Fibroblast of skin of right biceps (primary cell): ENCODE measurements at places on chromosomes 6 and 20.
A peak's percentile ranks its signal among the peaks of the same experiment; 100 is the strongest.

- no peak for DNase-seq
Observed at GRCh38 chr20:59630526-59630925, 26.2 kb downstream of the PHACTR3 start.

DNA sequence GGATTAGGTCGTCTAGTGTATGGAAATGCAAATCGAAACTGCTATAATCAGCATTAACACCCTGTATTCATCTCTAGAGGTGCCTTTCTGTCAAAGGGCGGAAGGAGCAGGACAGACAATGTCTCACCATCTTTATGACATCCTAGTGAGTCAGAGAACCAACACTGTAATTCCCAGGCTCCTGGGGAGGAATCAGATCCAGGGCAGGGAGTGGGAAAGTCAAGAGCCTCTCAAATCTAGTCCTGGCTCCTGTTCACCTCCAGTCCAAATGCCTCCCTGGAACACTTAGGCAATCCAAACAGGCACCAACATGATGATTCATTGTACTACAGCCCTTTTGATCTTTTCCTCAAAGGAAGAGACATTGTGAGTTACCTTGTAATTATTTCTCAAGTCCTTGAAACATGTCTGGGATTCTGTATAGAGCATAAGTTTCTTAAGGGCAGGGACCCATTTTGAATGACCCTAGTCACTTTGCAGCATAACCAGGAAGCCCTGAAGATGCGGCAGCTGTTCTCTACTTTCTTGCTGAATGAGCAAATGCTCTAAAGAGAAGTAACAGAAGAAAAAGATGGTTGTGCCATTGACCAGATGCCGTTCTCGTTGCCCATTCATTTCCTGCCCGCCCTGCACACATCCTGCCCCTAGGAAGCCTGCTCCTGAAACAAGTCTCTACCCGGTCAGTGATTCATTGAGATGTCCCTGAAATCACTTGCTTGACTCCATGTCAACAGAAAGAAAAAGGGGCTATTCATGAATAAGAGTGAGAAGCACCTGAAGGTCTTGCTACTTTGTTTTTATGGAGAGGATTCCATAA is 112.8 kb upstream of the JARID2 start:
- DNase-seq, result peak; percentile 90

DNA sequence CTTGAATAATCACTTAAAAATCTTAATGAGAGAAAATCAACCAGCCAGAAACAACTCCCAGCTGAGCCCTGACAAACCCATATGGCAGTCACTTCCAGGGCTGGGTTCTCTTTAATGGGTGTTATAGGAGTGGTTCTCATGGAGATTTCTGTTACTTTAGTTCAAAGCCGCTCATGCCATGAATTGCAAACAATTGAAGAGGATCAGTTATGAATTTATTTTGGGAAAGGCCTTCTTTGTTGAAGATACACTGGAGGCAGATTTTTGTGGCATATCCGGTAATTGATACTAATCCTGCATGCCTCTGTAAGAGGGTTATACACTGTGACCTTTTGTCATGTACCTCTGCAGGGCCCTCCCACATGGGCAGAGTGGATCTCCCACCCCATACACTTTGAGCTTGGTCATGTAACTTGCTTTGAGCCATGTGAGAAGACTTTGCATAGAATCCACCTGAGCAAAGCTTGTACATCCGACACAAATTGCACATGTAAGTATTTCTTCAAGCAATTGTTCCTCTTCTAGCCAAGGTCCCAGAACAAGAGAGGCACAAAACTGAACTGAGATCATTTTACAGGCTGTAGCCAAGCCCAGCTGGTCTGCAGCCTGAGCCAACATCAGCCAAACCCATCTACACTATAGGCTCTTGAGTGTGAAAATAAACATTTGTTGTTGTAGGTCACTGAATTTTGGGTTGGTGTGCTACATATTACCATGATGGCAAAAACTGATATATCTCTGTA is 492.3 kb downstream of the PREX1 start:
- DNase-seq, result no peak

- DNase-seq, result no peak
Observed at GRCh38 chr20:2816583-2817340, 598 bp downstream of the TMEM239 start.

GRCh38 chr20:57322476-57322875 is 7.1 kb upstream of the SPO11 start:
- DNase-seq, result no peak

GRCh38 chr6:20266851-20267608 is 54.8 kb upstream of the MBOAT1 start:
- peak; percentile 3 for DNase-seq

- DNase-seq, result no peak
Observed at GRCh38 chr20:4667371-4667773, 54.3 kb upstream of the PRND start.

DNA sequence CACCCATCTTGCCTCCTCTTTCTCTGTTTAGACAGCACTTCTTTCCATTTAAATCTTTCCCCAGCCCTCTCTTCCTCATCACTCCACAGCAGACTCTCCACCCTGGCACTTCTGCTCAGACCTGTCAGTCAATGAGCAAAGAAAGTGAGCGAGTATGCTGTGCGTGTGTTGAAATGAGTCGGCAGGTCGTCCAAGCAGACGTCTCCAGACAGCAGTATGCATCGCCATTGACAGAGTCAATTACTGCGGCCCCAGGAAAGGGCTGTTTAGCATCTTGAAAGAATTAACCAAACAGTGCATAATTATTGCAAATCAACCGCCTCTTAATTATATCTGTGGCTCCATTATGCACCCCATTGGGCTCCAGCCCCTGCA is 54.8 kb upstream of the KCNG1 start:
- no peak for DNase-seq

- DNase-seq, result peak; percentile 18
Observed at GRCh38 chr20:34615477-34615876, 57.0 kb downstream of the MAP1LC3A start.

GRCh38 chr6:42429042-42429585 is 22.6 kb downstream of the TRERF1 start:
- DNase-seq, result no peak

DNA sequence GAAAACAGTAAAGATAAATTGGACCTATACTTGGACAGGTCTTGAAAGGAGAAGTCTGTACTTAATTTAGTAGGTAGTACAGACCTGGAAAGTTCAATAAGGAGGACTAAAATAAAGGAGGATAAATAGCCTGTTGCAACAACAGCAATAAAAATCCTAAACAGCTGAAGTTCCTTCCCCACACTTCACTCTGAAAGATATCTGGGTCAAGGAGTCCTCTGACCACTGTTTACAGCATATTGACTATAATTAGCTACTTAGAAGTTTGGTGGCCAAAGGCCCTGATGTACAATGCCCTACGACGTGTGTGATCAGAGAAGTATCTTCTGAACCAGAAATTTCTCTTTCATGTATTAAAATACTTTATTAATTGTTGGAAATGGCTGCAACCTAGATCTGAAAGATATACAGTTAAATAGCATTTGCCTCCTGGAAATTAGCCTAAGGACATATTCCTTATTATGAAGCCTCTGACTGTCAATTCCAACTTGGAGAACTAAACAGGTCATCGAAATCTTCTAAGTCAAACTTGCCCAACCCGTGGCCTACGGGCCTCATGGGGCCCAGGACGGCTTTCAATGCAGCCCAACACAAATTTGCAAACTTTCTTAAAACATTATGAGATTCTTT is 82.8 kb downstream of the KIF13A start:
- DNase-seq, result no peak

DNA sequence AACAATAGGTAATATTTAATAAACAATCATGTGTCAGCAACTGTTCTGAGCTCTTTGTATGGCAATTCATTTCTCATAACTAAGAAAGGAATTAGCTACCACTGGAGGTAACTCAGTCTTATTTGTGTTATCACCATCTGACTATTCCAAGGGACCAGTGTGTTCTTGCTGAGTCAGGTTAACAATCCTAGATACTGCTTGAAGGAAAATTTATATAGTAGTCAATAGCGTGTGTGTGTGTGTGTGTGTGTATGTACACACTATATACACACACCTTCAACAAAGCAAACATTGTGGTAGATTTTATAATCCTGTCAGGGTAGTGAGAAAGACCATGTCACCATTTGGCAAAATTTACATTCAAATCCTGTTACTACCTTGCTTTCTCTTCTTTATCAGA is 45.8 kb upstream of the SMIM8 start:
- no peak for DNase-seq

- peak; percentile 46 for DNase-seq
Observed at GRCh38 chr6:82268301-82268846, 20.8 kb upstream of the IBTK start.

DNA sequence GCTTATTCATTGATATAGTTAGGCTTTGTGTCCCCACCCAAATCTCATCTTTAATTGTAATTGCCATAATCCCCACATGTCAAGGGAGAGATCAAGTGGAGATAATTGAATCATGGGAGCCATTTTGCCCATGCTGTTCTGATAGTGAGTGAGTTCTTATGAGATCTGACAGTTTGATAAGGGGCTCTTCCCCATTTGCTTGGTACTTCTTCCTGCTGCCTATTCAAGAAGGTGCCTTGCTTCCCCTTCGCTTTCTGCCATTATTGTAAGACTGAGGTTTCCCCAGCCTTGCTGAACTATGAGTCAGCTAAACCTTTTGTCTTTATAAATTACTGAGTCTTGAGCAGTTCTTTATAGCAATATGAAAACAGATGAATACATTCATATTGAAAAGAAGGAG is 45.6 kb downstream of the CENPW start:
- no peak for DNase-seq
